ENCODE measurements at places on chromosomes 7 and 10.
A peak's percentile ranks its signal among the peaks of the same experiment; 100 is the strongest.

- DNase-seq = peak; percentile 64
These were observed 2.1 kb upstream of the LIPM start for GRCh38 chr10:88800152-88801125.

DNA sequence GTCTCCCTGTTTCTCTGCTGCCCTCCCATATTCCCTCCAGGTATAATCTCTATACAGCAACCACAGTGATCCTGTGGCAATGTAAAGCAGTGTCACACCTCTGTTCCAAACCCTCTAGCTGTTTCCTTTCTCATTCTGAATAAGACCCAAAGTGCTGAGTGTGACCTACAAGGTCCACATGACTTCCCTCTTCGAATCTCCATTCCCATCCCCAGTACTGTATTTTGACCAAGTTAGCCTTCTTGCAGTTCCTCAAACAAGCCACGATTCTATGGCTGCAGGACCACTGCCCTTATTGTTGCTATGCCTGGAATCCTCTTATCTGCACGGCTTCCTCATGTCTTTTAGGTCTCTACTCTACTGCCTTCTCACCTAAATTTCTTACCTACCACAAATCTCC is 291.9 kb downstream of the DOCK4 start:
- no peak for DNase-seq

DNA sequence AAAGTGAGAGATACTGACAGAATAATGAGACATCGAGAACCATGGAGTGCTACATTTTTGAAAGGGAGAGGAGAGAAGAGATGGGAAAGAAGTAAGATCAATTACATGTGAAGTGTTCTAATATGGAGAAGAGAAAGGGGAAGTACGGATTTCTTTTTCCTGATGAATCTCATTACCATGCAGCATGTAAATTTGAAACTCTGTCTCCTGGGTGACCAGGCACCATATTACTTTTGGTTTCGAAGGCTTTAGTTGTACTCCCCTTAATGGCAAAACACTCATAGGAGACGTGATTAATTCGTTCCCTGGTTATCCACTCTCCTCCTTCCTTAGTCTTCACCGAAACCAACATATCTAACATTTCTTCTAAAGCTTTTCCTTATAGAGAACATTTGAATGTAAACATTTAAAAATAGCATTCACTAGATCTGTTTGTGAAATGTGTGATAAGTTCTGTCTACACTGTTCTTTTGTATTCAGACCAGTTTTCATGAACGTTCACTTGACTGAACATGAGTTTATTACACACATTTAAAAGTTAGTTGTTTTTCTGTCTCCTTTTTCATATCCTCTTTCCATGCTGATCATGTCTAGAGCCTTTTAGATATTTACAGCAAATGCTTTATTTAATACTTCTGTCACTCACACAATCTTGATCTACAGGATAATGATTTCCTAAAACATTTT is 80.2 kb upstream of the MSRB2 start:
- no peak for DNase-seq

DNA sequence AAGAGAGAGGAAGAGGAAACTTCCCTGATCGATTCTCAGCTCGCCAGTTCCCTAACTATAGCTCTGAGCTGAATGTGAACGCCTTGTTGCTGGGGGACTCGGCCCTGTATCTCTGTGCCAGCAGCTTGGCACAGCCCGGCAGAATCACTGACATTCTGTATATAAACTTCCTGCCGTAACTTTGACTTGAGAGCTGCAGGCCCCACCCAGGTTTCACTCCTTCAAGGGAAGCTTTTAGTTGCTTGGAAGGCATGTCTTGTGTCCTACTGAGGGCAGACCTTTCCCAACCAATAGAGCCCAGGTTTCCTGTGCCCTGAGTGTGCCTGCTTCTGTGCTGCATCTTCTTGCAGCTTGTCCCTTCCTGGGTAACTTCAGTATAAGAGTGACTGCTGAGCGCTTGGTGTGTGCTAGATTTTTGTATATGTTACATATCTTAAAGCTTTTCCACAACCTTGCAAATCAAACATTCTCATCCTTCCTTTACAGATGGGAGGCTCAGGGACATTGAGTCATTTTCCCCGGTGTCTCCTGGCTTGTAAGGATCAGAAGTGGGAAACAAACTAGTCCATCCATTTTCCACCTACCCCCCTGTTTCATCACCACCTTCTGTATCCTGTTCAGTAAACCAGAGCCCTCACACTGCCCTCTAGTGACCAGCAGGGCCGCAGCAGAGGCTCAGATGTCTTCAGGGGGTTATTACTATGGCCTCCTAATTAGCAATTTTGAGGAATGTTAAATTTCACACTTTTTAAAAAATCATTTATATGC is 225.2 kb upstream of the PRSS58 start:
- peak; percentile 59 for DNase-seq

DNA sequence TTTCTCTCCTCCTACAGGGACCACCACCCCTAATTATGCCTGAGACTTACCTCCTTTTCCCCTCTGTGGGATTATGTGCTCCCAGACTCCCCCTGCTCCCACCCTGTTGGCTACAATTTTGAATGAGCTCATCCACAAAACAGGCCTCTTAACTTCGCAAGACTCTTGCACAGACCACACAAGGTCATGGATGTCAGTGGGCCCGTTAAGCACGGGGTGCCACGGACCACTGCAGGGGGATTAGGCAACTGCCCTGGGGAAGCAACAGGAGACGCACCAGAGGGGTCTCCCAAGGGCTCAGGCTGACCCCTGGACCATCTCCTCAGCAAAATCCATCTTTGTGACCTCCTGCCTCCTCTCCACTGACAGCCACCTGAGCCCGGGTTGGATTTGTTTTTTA is 42.1 kb upstream of the COL13A1 start:
- DNase-seq = no peak

DNA sequence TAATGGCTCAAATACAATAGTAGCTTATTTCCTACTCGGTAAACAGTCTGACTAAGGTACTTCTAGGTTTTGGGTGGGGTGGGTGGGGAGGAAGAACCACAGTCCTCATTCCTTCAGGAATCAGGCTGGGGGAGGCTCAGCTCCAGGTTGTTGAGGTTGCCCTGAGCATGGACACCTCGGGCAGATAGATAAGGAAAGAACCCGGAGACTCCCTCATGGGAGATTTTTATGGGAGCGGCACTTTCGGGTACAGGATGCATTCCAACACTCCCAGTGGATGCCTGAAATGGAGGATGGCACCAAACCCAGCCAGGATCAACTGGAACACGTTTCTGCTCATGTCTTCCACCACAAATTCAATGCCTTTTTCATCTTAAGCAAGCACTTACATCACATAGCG is 5.5 kb upstream of the GSDME start:
- no peak for DNase-seq

- no peak for DNase-seq
These were observed 43.2 kb downstream of the INSYN2A start for GRCh38 chr10:127153181-127153580.

- no peak for DNase-seq
These were observed 68.2 kb downstream of the SLC13A1 start for GRCh38 chr7:123131556-123131955.

GRCh38 chr7:22612776-22613175 is 112.8 kb upstream of the STEAP1B start:
- DNase-seq = no peak

- DNase-seq = peak; percentile 42
These were observed 5.2 kb upstream of the HTR7 start for GRCh38 chr10:90862908-90863514.

DNA sequence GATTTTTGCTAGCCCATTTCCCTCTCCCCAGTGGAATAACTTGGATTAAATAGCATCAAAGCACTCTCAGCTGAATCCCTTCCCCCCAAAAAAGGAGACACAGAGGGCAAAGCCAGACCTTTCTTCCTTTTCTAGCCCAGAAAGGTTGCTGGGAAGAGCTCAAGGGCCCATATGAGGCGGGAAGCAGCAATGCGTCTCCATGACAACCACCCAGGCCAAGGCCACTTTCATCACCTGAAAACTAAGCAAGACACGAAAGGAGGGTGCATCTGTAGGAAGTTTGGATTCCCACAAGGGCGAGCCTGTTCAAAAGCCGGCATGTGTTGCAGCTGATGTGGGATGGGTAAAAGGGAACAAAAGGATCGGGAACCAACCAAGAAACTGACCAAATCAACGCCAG is 229.1 kb downstream of the PLXNA4 start:
- DNase-seq = no peak

DNA sequence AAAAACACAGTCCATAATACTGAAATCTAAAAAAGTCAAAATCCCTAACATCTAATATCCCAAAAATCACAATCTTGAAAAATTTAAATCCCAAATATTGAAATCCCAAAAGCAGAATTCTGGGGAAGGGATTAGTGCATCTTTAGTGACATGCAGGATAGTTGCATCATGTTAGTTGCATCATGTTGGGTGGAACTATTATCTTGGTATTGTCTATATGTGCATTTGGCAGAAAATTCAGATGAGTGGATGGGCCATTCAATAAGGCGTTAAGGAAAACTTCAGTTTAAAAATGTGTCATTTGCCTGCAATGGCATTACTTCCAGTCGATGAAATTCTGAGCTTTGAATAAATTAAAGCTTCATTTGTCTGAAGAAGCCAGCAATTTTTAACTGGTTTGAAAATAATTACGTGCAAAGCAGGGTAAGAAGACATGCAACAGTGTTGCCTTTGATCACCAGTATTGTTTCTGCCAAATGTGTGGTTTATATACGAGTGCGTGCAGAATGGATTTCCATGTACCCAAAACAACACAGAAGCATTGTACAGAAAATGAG is 221.4 kb upstream of the NFE2L3 start:
- DNase-seq = no peak

GRCh38 chr10:100873827-100874326 is 38.9 kb upstream of the SLF2 start:
- no peak for DNase-seq

DNA sequence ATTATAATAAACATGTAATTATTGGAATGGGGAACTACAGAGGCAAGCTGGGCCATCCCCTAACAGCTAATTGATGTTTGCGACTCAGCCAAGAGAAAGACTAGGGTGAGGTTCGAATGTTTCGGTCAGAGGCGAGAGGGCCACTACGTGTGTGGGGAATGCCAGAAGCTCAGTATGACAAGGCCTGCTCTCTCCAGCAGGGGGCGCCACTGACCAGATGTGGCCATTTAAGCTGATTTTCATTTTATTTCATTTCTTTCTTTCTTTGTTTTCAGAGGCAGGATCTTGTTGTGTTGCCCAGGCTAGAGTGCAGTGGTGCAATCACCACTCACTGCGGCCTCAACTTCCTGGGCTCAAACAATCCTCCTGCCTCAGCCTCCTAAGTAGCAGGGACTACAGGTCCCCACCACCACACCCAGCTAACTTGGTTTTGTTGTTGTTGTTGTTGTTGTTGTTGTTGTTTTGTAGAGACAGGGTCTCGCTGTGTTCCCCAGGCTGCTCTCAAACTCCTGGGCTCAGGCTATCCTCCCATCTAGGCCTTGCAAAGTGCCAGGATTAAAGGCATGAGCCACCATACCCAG is 38.1 kb downstream of the TMEM130 start:
- DNase-seq = peak; percentile 26

DNA sequence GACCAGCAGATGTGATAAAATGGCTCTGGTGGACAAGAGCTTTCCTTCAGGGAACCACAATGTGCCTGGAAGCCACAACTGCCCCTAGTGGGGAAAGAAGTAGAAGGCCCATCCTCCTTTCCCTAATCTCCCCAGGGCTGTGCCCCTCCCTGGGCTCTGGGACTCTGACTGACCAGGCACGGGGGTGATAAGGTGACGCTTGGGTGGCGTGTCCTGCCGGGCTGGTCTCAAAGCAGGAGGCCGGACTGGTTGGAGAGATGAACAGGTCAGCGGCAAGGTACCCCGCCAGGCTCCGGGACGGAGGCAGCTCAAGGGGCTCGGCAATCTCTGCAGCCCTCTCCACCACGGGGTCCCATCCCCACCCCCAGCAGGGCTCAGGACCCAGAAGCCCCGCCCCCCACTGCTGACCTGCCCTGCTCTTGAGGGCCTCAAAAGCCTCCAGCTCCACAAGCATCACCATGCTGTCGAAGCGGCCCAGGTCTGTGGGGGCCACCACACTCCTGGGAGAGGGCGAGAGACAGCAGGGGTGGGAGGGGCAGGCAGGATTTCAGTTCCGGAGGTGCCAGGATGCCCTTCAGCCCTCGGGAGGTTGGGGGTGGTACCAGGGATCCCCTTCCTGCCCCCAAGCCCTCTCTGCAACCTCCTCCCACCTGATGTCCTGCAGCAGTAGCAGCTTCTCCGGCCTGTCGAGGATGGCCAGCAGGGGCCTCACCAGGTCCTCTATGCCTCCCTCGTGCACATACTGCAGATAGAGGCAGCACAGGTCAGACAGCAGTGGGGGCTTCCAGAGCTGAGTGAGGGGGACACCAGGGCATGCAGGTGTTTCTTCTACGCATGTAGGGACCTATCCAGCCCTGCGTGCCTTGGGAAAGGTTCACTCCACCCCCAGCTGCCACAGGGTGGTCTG is 12.2 kb downstream of the LZTS2 start:
- peak; percentile 40 for DNase-seq

DNA sequence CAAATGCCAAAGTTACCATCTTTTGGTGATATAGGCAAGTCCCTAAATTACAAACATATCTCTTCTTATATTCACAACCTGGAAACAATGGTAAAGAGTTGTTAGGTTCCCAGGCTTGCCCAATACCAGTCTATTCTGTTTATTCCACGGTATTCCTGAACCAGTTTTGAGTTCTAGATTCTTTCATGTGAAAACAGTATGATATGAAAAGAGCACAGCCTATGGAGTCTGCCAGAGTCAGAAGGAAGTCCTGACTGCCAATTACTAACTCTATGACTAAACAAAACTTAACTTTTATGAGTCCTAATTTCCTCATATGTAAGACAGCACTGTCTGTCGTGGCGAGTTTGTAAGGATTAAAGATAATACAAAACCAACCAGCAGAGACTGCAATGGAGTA is 5.6 kb downstream of the ABI1 start:
- peak; percentile 36 for DNase-seq

GRCh38 chr10:103893817-103894216 is 24.2 kb downstream of the STN1 start:
- no peak for DNase-seq

DNA sequence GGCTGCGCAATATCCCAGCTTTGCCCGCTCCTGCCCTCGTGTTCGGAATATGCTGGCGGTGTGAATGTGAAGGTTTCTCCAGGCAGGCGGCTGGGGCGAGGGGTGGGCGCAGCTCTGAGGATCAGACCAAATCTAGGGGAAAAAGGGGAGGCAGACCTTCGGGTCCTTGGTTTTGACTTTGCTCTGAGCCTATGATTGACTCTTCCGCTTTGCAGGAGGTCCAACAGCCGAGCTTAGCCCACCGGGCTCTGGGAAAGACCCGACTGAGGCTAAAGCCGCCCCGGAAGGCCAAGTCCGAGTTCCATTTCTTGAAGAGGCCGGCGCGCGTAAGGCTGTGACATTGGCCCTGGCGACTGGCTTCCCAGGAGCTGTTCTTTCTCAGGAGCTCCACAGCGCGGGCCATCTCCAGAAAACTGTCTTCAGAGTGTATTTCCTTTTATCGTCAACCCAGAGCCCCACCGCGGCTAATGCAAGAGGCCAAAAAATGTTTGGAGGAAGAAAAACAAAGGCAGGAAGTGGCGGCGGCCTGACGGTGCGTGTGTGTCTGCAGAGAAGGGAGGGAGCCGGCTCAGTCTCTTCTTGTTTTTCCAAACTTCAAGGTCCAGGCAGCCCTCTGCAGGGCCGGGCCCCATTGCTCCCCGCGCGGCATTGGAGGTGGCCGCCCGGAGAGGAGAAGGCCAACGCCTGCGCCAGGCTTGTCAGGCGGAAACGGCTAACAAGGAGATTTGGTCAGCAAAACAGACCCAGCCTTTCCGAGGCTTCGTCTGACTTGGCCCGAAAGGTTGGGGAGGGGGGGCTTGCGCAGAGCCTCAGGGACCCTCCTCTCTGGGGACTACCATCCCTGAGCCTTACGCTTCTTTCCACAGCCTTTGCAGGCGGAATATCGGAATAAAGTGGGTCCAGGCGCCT is 3.6 kb upstream of the HOXA11 start:
- DNase-seq = peak; percentile 72

GRCh38 chr10:120394446-120394845 is 62.6 kb upstream of the PLPP4 start:
- DNase-seq = peak; percentile 20

All from EL (cell line).